Left renal cortex interstitium (tissue), 4 donors: ENCODE measurements at places on chromosomes 16 and 17.

- no peak for DNase-seq
These were observed 312.2 kb upstream of the MAF start for GRCh38 chr16:79912592-79913310.

DNA sequence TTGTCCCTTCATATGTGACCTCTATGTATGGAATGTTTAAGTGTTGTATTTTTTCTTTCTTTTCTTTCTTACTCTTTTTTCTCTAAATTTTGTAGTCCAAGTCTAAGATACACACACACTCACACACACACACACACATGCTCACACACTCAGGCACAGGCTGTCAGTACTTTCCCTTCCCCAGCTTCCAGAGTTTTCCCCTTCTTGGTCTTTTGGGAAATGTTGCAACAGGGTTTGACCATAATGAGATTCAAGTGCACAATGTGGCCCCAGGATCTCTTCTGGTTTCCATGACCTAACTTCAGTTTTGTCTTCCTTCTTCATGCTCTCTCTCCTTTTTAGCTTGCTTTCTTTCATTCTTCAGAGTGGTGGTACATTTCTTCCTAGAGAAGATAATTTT lies 289.8 kb upstream of the FOXF1 start:
- no peak for DNase-seq

- DNase-seq: no peak
These were observed 234.3 kb downstream of the IRX3 start for GRCh38 chr16:54052271-54052670.

GRCh38 chr17:7483255-7484066 lies 705 bp upstream of the POLR2A start:
- DNase-seq: no peak

DNA sequence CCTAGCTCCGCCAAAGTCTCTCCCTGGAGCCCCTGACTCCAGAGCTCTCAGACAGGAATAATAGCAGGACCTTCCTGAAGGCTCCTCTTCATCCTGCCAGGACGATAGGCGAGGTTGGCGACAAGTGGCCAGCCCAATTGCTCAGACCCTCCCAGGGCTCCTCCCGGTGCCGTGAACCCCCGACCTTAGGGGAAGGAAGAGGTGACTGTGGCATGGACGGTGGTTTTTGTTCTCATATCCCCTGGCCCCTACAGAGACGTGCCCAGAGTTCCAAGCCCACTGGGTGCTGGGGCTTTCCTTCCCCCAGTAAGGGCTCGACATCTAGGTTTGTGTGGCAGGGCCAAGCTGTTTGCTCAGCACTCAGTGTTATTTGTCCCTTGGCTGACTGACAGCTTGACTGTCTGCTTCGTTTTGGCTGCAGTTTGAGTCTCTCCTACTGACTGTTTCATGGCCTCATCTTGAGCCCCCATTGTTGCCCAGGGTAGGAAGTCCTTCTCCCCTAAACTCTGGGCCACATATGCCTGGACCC lies 4.6 kb upstream of the ADCY7 start:
- no peak for DNase-seq

DNA sequence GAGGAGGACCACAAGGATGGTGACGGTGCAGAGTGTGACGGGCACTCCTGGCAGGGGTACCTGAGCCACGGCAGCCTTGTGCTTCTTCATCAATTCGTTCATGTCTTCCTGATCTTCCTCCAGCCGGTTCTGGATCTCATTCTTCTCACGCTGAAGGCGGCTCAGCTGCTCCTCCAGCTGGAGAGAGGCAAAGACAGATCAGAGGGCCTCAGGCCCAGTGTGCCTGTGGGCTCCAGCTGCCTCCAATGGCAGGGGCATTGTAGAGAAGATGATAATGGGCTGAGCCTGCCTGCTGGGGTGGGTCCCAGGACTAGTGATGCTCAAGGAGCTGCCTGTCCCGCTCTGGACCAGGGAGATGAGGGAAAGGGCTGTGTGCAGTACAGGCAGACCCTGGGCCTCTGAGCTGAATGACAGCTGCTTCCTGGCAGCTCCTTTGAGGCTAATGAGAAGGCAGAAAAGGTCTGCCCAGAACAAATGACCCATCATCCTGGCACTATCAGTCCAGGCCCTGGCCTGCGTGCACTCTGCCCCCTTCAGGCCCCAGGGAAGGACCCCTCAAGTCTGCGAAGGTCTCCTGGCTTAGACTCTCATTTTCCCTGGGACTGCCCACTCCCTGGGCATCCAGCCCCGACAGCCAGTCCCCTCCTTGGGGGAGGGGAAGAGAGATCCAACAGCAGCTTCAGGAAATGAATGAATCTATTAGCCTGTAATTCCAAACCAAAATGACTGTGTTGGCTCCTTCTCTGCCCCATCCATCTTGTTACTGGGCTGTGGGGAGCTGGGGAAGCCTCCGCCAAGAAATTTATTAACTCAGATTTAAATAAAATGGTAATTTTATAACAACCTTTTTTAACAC lies 48.0 kb downstream of the PIPOX start:
- no peak for DNase-seq

DNA sequence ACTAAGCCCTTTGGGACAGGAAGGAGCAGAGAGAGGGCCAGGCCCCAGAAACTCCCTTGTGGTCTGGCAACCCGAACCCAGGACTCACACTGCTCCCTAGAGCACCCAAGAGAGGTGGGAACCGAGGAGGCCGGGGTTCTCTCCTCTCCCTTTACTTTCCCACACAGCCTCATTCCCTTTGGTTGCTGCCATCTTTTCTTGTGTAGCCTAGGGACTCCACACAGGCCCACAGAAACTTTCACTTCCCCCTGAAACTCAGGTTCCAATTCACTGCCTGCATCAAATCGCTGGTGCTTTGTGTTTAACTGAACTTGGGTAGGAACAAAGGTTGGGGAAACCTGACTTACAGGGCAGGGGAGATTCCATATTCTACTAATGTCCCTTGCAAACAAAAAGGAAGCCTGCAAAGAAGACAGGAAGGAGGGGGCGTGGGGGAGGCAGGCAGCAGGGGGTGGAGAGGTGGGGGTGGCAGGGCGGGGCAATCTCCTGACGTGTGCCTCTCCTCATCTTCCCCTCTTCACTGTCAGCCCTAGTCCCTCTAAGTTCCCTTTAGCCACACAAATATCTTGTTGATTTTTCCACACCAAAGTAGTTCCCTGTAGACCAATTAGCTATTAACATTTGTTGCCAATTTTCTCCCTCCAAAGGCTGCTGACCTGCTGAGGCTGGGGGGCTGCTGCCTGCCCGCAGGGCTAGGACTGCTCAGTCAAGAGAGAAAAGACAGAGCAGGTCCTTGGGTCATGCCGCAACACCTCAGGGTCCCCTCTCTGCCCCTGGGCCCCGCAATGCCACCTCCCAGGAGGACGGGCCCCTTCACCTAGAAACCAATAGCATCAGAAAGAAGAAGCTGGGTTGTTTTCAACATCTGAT lies 8.0 kb downstream of the ST3GAL2 start:
- DNase-seq: no peak

GRCh38 chr17:57343717-57344116 lies 87.4 kb downstream of the MSI2 start:
- no peak for DNase-seq

- DNase-seq: no peak
These were observed 394.5 kb upstream of the C16orf82 start for GRCh38 chr16:26672206-26672605.

DNA sequence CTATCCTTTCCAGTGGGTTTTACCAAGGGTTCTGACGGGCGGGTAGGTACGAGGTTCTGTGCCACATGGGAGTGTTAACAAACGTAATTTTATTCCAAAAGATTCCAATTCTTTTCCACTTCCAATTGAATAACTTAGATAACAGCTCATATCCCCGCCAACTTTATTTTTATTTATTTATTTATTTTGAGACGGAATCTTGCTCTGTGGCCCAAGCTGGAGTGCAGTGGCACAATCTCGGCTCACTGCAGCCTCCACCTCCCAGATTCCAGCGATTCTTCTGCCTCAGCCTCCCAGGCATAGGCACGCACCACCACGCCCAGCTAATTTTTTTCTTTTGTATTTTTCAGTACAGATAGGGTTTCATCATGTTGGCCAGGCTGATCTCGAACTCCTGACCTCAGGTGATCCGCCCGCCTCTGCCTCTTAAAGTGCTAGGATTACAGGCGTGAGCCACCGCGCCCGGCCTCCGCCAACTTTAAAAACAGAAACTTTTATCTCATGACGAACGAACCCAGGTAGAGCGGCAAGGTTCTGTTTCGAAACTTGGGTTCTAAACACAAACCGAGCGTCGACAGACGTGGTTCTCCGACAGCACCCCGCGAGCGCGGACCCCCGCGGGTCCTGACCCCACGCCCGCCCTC lies 613 bp downstream of the ECI1 start:
- DNase-seq: no peak

GRCh38 chr17:70564006-70564620 lies 394.8 kb downstream of the KCNJ2 start:
- DNase-seq: no peak

DNA sequence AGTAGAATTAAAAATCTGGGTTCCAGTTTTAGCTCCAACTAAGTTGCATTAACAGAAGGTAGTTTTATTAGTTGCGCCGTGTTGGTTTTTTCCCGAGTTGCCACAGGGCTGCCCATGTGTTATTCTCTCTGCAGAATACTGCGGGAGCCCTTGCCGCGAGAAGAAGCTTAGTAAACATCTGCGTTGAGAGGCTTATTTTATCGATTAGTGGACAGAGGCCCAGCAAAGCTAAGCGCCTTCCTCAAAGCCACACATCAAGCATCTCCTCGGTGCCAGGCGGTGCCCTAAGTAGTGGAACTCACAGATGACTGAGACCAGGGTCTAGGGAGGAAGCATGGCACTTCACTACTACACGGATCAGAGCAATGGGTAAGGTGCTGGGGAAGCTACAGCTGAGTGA lies 212.3 kb upstream of the IRX5 start:
- no peak for DNase-seq

- no peak for DNase-seq
These were observed 188.4 kb upstream of the NLRP1 start for GRCh38 chr17:5772720-5773119.

GRCh38 chr16:85081765-85082164 lies 30.5 kb downstream of the CIBAR2 start:
- DNase-seq: no peak

- DNase-seq: no peak
These were observed 46.9 kb upstream of the DLX4 start for GRCh38 chr17:49922095-49922494.

- DNase-seq: peak; percentile 40
These were observed 537 bp downstream of the CNOT1 start for GRCh38 chr16:58628845-58629732.

DNA sequence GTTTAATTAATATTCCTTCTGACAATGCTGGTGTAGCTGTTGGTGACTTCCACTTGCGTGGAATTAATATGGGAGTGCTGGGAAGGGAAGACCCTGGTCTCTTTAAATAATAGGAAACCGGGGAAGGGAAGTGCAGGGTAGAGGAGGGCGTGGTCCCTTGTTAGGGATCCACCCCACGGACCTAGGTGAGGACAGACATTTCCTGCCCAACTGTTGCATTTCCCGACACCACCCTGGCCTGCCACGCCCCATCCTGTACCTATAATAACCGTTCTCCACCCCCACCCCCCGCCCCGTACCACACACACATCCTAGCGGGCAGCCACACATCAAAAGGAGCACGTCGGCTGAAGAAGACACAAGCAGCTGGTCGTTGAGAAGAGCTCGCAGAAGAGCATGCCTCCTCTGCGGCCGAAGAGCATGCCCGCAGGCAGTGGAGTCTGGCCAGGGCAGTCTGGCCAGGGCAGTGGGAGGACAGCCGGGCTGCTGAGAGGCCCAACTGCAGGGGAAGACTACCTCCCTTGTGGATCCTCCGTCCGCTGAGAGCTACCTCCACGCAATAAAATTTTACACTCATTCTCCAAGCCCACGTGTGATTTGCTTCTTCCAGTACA lies 36.8 kb upstream of the MMD start:
- DNase-seq: no peak

GRCh38 chr17:9487406-9487805 lies 88.2 kb downstream of the STX8 start:
- DNase-seq: no peak

- DNase-seq: no peak
These were observed 4.8 kb downstream of the GLIS2 start for GRCh38 chr16:4320571-4321137.

- DNase-seq: no peak
These were observed 43.4 kb downstream of the MFSD11 start for GRCh38 chr17:76781056-76781982.

GRCh38 chr17:77345260-77345910 lies 204.6 kb downstream of the SEC14L1 start:
- DNase-seq: no peak

DNA sequence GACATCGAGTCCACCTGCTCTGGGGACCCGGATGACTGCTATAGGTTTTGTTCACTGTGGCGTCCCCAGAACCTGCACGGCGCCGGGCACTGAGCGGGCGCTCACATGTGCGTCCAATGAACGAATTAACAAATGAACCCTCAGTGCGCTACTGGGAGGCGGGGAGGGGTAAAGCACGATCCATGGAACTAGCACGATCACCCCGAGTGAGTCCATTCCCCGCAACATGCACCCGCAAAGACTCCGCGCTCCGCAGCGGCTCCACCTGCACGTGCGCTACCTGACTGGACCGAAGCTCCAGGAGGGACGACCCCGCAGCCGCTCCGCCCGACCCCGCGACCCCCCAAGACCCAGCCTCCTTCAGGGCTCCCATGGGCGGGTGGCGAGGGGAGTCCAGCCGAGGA lies 491 bp downstream of the TRAP1 start:
- DNase-seq: no peak

DNA sequence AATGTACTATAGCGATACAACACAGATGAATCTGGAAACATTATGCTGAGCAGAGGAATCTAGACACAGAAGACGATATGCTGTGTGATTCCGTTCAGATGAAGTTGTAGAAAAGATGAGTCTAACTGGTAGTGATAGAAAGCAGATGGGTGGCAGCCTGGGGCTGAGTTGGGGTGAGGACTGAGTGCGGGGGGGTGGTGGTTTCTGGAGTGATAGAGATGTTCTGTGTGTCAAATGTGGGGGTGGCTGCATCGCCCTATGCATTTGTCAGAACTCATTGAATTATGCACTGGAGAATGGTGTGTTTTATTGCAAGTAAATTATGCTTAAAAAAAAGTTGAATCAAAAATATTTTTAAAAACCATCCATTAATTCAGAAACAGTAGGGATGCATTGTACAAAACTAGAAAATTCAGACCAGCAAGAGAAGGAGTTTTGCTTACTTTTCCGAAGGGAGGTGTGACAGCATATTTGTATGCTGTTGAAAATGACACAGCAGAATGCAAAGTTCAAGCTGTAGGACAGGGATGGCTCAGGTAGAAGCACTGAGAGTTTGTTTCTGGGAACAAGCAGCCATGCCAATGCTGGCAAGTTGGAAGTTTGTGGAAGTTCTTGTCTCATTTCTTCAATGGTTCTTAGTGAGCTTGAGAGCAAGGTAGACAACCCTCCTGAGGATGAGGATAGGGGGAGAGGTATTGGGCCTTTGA lies 13.0 kb upstream of the DRG2 start:
- DNase-seq: no peak

DNA sequence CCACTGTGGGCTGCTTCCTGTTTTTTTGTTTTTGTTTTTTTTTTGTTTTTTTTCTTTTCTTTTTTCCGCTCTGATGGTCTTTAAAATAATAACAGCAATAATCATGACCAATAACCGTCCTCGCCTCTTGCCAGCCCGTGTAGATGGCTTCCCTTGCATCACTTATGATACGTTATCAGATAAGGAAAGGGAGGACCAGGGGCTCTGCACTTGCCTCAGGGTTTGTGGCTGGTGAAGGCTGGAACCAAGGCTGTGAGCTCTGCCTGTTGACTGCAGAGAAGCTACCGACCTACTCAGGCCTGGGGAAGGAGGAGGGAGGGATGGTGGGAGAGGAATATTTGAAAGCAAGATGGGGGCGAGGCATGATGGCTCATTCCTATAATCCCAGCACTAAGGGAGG lies 114.0 kb upstream of the SDK2 start:
- DNase-seq: no peak

- DNase-seq: no peak
These were observed 4.3 kb downstream of the CNP start for GRCh38 chr17:41970901-41971331.
